ENCODE measurements at places on chromosomes 3 and 15.

DNA sequence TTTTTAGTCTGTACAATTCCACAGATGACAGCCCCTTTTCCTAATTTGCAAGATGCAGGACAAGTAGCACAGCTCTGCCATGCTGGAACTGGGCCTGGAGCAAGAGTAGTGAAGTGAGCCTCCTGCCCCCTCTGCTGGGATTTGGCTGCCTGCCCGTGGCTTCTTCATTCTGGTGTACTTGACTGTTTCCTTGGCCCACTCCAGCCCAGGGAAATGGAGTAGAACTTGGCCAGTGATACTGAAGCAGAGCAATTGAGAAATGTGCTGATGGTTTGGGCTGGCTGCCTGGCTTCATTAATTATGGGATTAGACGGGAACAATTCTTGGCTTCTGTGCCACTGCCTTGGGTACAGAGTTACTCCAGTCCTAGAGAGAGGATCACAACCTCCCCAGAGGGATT, 2.8 kb downstream of the GPD1L start:
- DNase-seq, result no peak

GRCh38 chr15:40081691-40082194, 26.9 kb downstream of the BMF start:
- no peak for DNase-seq

DNA sequence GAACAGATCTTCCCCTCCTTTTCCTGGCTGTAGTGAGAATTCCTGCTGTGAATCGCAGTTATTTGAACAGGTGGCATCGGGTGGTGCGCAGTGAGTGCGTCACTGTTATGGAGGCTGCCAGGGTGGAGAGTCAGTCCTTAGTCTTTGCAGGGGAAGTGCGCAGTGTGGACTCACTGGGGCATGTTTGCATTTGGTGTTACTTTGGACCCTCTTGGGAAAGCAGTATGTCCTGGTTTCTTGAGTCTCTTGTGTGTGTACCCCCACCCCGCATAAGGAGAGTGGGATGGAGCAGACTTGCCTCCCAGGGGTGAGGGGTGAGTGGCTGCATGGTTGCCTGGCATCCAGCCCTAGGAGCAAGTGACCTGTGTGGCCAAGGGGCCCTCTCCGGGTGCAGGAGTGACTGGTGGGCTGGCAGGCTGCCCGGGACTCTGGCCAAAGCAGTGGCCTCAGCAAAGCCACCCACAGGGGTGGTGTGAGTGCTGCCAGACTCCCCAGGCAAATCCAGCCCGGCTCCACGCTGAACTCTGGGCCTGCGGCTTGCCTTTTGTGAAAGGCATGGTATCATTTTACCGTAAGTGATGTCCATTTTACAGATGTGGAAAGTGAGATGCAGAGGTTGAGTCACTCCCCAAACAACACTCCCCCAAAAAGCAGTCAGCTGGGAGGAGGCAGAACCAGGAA, 46.4 kb downstream of the DNASE1L3 start:
- no peak for DNase-seq

DNA sequence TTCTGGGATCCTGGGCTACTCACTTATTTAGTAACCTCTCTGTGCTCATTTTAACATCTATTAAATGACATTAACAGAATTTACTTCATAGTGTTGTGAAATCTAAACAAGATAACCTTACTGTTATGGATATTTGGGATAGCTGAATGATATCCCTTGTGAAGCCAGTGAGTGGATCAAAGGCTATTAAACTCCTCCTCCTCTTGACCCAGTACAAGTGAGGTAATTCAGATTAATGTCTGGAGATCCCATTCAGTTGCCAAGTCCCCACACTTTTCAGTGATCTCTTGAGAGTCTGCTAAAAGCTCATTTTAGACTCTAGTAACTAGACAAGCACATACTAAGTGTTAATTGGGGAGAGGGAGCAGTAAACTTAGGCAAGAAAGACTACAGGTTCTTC, 2.5 kb upstream of the ANKRD28 start:
- no peak for DNase-seq

- DNase-seq, result no peak
Observed at GRCh38 chr3:136093771-136094170, 102.4 kb downstream of the MSL2 start.

DNA sequence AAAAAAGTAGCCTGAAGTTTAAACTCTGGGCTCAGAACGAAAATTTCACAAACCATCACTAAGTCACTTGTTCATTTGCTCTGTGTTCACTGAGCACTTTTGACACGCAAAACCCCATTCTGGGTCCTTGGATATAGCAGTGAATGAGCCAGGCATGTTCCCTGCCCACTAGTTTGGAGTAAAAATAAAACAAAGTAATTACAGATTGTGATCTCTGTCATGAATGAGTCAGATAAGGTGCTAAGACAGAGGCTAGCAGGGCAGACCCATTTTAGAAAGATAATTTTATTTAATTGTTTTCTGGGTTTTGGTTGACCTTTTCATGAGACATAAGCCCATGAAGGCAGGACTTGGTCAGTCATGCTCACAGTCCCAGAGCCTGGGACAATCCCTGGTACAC, 84.1 kb upstream of the ARHGEF3 start:
- no peak for DNase-seq

GRCh38 chr3:38157595-38157994, 7.7 kb upstream of the OXSR1 start:
- no peak for DNase-seq

DNA sequence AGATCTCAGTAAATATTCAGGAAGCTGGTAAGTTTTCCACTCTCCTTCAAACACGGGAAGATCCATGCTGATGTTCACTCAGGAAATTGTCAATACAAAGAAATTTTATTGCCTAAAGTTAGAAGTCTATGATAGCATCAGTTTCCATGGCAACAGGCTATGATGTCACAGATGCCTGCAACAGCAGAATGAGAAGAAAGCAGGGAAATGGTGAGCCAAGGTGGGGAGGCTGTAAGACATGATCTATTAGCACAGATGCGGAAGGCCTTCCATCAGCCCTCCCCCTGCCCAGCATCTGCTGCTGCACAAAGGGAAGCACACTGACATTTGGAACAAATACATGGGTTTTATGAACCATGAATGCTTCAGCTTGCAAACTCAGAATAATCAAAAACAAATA, 28.6 kb downstream of the EPHB1 start:
- no peak for DNase-seq

- no peak for DNase-seq
Observed at GRCh38 chr3:175940881-175941280, 1081.7 kb downstream of the NAALADL2 start.

DNA sequence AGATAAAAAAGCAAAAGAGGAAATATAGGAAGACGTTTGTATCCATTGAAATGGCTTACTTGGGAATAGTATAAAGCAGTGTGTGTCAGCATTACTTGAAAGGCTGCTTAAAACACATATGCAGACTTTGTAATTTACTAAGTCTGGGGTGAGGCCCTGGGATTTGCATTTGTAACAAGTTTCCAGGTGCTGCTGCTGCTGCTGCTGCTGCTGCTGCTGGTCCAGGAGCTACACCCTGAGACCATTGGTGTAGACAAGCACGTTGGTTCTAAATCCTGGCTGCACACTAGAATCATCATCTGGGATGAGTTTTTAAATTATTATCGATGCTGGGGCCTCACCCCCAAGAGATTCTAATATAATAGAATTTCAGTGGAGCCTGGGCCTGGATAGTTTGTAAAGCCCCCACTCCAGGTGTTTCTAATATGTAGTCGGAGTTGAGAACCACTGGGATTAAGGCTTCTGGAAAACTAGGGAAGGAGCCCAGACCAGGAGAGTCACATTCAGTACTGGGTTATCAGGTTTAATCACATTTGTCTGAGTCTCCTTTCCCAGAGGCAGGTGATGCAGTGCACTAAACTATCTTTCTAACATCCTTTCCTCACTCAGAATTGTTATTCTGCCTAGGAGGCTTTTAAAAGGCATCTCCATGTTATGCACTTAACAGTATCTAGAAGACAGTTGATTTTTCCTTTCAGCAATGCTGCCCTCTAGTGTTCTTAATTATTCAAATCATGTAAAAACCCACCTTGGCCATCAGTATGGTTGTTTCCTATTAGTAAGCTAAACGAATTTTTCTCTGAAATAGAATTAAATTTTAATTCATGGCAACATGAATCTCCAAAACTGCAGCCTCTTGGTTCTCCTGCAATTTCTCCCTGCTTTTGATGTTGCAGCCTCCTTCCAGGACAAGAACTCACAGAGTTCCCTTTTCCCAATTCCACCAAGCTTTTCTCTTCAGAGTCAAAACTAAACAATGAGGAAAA, 45.4 kb downstream of the SSR3 start:
- no peak for DNase-seq

GRCh38 chr3:79516795-79517194, 251.0 kb downstream of the ROBO1 start:
- no peak for DNase-seq

DNA sequence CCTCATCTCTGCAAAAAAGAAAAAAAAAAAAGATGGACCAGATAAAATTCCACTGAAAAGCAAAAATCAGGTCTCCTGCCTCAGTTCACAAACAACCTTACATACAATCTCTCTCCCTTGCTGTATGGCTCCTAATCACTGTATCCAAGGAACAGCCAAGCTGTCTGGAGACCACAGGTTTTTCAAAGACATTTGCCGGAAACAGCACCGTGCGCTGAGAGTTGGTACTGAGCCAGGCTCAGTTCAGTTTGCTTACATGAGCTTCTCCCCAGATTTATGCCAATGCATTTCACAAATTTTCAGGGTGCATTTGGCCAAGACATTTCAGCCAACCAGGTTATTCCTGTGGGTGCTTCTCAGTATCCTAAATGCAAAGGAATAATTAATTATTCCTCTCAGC, 4.1 kb downstream of the ACP3 start:
- DNase-seq, result no peak

GRCh38 chr15:88605189-88606069, 15.7 kb upstream of the AEN start:
- no peak for DNase-seq

DNA sequence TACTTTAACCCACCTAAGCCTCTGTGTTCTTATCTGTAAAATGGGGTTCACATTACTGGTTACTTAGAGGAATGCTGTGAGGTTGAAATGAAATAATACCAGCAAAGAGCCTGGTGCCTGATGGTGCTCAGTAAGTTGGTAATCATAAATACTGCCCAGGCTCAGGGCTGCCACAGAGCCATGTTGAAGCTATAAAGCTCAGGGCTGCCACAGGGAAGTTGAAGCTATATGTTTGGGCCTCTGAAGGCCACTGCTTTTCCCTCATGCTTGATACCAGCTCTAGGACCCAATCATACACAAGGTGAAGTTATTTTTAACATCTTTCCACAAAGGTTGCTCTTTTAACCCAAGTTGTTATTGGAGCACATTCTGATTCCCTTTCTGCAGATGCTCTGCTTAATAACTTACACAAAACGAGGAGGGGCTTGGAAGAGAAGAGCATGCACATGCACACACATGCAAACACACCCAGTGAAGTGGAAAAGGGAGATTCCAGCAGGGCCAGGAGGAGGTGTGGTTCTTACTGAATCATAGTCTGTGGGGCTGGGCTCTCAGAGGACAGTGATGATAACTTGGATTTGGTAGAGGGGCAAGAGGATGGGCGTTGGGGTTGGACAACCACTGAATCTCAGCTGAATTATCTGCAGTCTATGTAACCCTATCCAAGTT, 17.4 kb downstream of the PARP14 start:
- DNase-seq, result no peak

- DNase-seq, result peak; percentile 74
Observed at GRCh38 chr3:138923531-138923994, 23.4 kb downstream of the FOXL2 start.

- no peak for DNase-seq
Observed at GRCh38 chr3:132134611-132135010, 99.8 kb upstream of the CPNE4 start.

DNA sequence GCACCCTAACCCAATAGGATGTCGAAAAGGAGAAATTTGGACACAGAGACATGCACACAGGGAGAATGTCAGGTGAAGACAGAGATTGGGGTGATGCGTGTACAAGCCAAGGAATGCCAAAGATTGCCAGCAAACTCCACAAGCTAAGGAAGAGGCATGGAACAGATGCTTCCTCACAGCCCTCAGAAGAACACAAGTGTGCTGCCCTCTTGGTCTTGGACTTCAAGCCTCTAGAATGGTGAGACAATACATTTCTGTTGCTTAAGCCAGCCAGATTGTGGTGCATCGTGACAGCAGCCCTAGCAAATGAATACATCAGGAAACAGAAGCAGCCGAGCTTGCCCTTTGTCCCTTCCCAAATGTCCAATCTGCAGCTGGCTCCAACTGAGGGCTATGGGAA, 23.7 kb upstream of the ARL8B start:
- DNase-seq, result no peak

DNA sequence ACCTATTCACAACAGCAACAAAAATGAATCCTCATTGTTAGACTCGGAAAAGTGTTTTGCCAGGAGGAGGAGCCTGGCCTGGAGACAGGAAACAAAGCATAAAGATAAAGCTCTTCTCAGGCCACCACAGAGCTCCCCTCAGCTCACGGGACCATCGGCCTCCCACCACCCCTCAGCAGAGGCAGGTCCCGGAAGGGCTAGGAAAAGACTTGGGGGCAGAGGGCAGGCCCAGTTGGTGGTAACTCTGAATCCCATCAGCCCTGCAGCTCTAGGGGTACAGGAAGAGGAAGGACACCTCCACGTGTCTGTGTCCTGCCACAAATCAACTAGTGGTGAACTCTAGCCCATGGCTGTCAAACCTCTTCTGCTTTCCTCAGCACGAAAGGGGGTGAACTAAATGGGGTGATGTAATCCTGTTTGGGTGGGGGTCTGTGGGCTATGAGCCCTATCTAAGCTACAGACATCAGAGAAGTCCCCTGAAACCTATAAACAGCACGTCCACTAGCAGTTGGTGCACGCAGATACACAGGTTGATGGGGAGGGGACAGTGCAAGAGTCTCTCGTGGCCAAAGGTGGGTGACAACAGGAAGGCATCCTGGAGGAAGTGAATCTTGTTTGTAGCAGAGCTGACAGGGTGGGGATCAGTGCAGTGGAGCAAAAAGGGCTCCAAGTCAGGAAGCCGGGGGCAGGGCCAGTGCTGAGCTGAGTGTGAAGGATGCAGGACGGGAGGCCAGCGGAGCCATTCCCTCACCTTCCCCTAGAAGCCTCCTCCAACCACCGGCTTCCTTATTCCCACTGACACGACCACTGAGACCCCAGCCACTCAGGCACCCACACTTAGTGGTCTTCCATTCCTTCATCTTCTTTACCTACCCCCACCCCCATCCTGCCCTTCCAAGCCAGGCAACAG, 111.1 kb upstream of the HACD2 start:
- no peak for DNase-seq
